SHP77 (cell line): ENCODE measurements at places on chromosomes 5 and 9.

DNA sequence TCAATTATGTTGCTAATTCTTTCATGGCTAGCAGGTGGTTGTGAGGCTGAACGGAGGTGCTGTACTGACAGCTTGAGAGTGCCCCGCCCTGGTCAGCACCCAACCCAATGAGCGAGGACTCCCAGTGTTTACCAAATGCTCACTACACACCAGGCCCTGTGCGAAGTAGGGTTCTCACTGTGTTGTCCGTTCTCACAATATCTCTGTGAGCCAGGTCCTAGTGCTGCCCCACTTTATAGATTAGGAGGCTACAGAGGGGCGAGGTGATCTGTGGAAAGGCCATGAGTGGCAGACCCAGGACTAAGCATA, 28.2 kb downstream of the COL15A1 start:
- DNase-seq = no peak

DNA sequence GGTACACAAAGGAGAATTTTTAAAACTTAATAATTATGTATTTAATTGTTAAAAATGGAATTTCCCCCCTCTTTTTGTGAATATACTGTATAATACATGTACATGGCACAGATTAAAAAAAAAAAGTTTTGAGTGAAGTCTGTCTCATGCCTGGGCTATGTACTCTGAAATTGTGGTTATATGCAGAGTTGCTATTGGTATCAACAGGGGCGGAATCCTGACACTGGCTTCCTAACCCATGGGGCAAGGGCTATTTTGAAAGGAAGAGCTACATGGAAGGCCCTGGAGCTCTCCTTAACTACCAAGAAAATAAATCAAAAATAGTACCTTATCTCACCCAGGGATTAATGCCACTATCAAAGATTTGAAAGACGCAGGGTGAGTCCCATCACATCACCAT, 865 bp upstream of the FAM193B start:
- no peak for DNase-seq

- no peak for DNase-seq
These were observed 129.6 kb downstream of the TLE1 start for GRCh38 chr9:81559709-81560108.

DNA sequence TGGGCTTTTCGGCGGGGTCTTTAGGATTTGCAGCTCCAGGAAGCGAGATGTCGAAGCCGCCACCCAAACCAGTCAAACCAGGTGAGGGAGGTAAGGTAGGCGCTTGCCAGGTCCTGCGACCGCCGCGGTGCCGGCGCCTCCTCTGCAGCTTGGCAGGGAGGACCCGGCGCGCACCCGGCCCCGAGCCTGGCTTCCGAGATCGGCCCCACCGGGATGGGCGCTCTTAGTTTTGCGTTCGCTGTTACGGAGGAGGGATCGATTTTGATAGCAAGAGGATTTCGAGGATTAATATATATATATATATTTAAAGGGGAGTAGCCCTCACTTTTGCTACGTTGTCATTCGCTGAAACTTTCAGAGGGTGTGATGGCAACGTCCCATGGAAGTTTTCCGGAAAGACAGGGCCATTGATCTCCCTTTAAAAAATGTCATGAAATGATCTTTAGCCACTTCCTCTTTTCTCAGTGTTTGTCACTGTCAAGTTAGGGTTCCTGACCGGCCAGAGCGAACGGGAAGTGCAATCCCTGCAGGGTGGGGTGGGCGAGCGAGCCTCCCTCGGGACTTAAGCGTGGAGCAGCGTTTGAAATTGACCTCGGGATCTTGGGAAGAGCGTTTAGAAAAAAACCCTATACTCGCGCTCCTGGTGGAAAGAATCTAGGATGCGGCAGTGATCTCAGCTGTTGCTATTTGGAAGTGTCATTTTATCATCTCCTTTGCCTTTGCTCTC, 495 bp downstream of the OSTF1 start:
- no peak for DNase-seq

- DNase-seq = no peak
These were observed 16.4 kb upstream of the PPP2R2B start for GRCh38 chr5:146894753-146895521.

- no peak for DNase-seq
These were observed 41.5 kb downstream of the C5orf22 start for GRCh38 chr5:31573494-31574142.
